Renal cortical epithelial cell (primary cell): ENCODE measurements at places on chromosomes 16 and 17. TPM values are rescaled to one million over a fixed set of nuclear protein-coding genes. Genes with fewer than 3 reads are reported as not detected.
A peak's percentile ranks its signal among the peaks of the same experiment; 100 is the strongest.

The PRRT2 gene
- total RNA-seq: 0.25 and 0.35 TPM in 2 replicates

The P2RX1 gene
- total RNA-seq: not detected in 2 replicates

The ABCC12 gene
- not detected in 2 replicates for total RNA-seq

DNA sequence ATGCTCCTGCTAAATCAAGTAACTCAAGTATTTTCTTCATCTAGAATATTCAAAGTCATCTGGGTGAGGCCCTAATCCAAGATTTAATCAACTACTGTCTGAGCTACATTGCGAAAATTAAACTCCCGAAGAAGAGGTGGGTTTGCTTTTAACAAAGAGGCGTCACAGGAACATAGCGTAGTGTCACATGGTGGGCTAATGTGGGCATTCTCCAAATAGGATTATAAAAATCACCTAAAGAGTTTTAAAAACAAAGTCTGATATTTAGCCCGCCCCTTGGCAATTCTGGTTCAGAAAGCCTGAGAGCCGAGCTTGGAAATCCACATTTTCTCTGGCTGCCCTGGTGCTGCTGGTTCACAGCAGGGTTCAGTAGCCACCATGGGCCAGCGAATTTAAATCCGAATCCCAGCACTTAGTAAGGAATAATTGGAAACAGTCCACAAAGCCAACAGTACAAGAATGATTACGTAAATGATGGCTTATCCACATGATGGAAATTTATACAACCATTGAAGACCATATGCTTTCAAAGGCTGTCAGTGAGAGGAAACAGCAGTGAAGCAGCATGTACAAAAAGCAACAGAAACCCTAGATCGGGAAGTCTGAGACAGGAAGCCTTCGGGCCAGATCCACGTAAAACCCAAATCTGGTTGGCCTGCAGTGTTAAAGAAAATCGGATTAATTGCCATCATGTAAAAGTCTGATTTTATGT, 8.8 kb downstream of the PMM2 start:
- no peak for DNase-seq

- no peak for DNase-seq
Measured at GRCh38 chr16:86960266-86960665, 356.9 kb downstream of the C16orf95 start.

- DNase-seq: no peak
Measured at GRCh38 chr16:54718376-54718775, 212.3 kb upstream of the IRX5 start.

- DNase-seq: no peak
Measured at GRCh38 chr16:854808-855410, 54.4 kb upstream of the GNG13 start.

DNA sequence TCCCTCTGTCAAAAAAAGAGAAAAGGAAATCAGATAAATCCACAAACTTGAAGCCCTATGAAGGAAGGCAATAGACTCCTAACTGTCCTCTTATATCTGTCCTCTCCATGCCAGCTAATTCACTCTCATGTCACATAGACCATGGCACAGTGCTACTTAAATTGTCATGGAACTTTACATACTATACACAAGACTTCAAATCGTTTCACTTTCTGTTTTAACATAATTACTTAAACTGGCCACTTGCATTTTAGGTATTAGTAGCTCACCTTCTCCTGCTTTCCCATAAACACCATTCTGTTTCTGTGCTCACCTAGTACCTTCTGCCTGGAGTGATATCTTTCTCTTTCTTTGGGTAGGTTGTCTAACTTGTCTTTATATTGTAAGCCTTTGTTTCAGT, 816.7 kb upstream of the KIF2B start:
- no peak for DNase-seq

DNA sequence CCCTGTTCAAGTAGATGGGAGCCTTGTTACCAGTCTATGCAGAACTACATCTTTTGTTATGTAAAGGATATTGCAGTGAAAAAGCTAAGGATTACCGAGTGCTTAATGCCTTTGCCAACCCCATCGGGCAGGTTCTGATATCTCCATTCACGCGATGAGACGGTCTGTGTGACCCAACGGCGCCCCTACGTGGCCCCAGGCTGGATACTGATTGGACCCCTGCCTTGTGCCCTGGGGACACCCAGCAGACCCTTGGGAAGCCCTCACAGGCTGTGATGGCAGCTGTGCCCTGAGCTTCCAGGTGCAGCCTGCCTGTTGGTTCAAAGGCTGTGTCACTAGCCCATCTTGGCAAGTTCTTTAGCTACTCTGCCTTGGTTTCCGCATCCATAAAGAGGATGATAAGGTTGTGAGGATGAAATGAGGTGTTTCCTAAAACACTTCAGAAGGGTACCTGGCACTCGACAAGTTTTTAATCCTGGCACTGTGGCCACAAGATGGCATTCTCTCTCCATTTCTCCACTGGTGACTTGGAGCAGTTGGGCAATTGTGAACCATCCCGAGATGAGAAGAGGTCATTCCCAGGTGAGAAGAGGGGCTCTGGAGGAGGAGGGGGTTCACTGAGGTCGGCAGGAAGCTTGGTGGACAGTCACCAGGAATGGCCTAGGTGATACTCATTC, 33.6 kb downstream of the HAPSTR1 start:
- DNase-seq: no peak

- no peak for DNase-seq
Measured at GRCh38 chr17:72667096-72668063, 425.1 kb downstream of the SLC39A11 start.

DNA sequence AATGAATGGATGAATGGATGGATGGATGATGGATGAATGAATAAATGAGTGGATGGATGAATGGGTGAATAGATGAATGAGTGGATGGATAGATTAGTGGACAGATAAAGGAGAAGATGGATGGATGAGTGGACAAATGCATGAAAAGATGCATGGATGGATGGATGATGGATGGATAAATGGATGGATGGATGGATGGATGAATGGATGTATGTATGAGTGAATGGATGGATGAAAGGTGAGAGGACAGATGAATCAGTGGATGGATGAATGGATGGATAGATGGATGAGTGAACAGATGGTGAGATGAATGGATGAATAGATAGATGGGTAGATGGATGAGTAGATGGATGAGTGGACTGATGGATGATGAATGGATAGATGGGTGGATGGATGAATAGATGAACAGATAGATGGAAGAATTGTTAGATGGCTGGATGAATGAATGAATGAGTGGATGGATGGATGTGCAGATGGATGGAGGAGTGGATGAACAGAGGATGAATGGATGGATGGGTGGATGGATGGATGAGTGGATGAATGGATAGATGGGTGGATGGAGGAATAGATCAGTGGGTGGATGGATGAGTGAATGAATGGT, 13.7 kb upstream of the KCNJ12 start:
- DNase-seq: no peak

GRCh38 chr17:73470316-73470826, 158.6 kb upstream of the CDC42EP4 start:
- no peak for DNase-seq

DNA sequence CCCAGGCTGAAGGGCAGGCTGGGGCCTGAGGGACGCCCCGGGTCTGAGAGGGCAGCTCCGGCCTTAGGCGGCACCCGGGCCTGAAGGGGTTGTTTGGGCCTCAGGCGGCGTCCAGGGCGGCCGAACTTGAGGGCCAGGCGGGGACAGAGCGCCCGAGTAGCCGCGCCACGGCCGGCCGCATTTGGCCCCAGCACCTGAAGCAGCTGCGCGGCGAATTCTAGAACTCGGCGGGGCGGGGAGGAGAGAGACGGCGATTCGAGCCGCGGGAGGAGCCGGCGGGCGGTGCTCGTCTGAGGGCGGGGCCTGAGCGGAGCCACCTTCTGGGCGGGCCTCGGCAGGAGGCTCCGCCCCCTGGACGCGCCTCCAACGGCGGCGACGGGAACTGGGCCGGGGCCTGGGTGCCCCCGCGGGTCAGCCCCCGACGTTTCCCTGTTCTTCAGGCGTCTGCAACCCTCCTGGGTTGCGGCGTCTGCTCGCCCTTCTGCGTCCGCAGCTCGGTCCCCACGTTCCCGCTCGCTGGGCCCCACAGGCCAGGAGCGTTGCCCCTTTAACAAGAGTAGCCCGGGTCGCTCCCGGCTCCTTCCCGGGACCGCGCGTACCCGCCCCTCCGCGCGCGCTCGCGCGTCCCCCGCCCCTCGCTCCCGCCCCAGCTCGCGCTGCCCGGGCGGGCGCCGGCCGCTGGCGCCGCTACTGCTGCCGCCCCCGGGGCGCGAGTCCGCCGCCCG, at the start of the genes INCA1 and KIF1C:
TSS of gene INCA1 (minus strand) at position 221 of the 725 bp plus-strand sequence. CDS start 3,085 bp downstream, outside the sequence.
TSS of gene KIF1C (plus strand) at position 649 of the 725 bp plus-strand sequence. CDS start 2,297 bp downstream, outside the sequence.
- DNase-seq: peak; percentile 62

- no peak for DNase-seq
Measured at GRCh38 chr17:39706921-39707337, 7.1 kb downstream of the ERBB2 start.

DNA sequence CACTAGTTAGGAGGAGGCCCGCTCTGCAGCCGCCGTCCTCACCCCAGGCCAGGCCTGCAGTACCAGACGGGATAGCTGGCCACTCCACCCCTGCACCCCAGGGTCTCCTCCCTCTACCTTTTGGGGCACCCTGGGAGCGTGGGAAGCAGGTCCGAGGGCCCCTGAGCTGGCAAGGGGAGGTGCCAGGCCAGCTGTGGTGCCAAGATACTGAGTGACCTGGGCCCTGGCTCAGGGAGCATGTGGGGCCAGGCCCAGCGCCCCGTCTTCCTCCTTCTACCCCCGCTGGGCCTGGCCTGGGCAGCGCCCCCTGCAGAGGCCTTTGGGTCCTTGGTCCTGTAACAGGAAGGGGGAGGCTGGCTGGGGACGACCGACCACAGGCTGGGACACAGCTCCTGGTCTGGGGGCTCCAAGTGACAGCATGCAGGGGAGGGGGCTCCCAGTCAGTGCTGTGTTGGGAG, 13.0 kb downstream of the PAM16 start:
- DNase-seq: no peak

GRCh38 chr16:48611329-48612137, 1.6 kb upstream of the N4BP1 start:
- DNase-seq: peak; percentile 26

DNA sequence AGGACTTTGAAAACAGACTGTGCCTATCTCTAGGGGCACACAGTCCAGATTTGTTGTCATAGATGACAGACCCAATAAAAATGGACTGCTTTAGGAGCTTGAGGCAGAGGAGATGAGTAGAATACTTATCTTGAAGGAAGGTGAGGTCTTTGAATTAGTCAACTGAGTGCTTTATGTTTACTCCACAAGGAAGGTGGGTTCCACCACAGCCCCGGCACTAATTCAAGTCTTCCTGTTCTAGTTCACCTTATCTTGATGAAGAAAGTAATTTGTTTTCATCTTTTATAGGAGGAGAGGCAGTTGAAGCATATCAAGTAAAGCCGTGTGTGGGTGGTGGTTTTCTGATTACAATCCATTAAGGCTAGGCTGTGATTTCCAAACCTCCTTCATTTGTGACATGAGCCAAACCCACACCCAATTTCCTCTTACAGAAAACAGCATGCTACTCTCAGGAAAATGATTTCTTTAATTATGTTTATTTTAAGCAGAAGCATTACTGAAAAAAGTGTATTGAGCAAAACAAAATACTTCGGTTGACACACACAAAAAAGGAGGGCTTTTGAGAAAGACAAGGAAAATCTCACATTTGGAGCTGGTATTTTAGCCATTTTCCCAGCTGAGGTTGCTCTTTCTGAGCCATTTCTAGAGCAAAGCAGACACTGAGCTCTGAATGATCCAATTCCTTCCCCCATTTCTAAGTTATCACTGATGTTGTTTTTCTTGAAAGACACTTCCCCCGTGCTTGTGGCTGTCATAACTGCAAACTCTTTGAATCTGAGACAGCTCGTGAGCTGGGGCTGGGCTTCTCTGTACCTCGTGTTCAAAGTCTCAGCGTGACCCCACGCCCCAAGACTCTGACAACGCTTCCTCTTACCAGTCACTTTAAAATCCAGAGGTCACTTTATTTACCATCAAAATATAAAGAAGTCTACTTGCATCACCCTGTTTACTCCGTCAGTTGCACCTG, 35.4 kb downstream of the CDRT15 start:
- peak; percentile 28 for DNase-seq

GRCh38 chr16:89902980-89903379, 15.7 kb upstream of the MC1R start:
- DNase-seq: no peak

- no peak for DNase-seq
Measured at GRCh38 chr17:20046629-20047028, 37.5 kb downstream of the SPECC1 start.

- DNase-seq: no peak
Measured at GRCh38 chr16:24165273-24165672, 90.9 kb upstream of the CACNG3 start.

DNA sequence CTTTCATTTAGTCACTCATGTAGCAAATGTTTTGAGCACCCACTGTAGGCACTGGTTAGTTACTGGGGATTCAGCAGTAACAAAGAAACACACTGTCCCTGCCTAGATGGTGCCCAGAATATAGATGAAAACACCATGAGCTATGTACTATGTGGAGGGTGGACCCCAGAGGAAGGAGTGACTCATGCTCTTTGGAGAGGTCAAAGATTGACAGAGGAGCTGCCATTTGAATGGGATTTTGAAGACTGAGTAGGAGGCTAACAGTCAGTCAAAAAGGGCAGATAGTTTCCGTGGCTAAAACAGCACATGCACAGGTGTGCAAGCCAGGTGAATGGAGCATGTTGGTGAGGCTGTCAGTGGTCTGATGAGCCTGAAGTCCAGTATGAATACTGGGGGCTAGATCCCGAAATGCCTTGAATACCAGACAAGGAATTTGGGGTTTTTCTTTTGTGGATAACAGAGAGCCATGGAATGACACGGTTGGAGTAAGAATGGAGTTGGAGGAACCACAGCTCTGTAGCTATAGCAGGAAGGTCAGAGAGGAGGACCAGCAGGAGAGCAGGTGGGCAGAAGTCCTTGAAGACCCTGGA, 6.1 kb downstream of the IL21R start:
- peak; percentile 60 for DNase-seq

DNA sequence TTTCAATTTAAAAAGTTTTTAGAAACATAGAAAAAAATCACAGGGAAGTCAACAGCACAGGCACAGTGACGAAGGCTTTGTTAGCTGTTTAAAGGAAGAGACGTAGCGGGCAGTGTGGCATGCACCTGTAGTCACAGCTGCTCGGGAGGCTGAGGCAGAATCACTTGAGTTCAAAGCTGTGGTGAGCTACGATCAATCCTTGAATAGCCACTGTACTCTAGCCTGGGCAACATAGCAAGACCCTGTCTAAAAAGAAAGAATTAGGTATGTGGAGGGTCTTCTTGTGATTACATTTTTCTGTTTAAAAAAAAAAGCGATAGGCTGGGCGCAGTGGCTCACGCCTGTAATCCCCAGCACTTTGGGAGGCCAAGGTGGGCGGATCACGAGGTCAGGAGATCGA, 50.1 kb downstream of the FOXK2 start:
- DNase-seq: no peak

GRCh38 chr16:70770626-70771552, 30.1 kb downstream of the VAC14 start:
- DNase-seq: peak; percentile 36

GRCh38 chr17:59696682-59697277, 10.4 kb downstream of the PTRH2 start:
- DNase-seq: no peak

GRCh38 chr16:84810518-84811273, 9.1 kb upstream of the CRISPLD2 start:
- no peak for DNase-seq
